Daoy (cell line): ENCODE measurements at places on chromosomes 2 and 18. TPM values are rescaled to one million over a fixed set of nuclear protein-coding genes. Genes with fewer than 3 reads are reported as not detected.

DNA sequence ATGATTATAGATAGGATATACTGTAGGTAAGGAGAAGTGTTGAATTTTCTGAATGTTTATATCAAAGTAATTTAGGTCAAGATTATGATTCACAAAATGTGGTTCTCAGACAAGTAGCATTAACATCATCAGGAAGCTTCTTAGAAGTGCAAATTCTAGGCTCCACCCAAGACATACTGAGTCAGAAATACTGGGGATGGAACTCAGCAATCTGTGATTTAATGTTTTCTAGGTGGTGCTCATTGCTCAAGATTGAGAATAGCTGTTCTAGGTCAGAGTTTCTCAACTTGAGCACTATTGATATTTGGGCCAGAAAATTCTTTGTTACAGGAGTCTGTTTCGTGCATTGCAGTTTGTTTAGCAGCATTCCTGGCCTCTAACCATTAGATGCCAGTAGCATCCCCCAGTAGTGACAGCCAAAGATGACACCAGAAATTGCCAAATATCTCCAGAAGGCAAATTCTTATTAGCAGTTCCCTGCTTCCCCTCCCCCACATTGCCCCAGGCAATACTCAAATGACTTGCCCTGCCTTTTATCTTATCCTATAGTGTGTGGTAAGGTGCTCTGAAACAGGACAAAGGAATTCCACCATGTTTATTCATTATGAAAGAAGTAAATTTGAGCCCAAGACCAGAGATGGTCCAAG is 1001.2 kb downstream of the DPP10 start:
- DNase-seq: no peak

GRCh38 chr18:73669297-73669696 is 478.3 kb downstream of the FBXO15 start:
- DNase-seq: peak; percentile 49

DNA sequence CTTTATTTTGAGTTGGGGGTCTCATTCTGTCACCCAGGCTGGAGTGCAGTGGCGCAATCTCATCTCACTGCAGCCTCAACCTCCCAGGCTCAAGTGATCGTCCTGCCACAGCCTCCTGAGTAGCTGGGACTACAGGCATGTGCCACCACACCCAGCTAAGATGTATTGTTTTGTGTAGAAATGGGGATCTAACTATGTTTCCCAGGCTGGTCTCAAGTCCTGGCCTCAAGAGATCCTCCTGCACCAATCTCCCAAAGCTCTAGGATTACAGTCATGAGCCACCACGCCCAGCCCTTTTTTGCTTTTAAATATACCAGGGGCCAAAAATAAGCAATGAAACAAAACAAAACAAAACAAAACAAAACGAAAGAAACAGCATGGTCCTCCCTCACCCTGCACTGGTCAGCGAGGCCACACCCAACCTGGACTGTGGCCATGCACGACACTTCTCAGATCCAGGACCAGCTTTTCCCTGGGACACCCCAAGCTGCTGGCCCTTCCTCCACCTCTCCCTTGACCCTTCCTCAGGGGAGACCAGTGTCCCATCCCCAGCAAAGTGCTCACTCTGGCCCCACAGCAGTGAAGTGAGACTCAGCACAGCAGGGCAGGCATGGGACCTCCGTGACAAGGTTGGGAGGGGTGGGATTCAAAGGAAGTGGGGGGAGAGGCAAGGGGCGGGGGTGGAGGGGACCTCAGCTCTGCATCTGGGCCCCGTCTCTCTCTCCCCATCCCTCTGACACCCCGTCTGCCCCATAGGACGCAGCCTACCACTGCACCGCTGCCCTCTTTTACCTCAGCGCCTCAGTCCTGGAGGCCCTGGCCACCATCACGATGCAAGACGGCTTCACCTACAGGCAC is 23.5 kb downstream of the MAL start:
- DNase-seq: no peak

GRCh38 chr2:135202751-135203150 is 150.7 kb downstream of the RAB3GAP1 start:
- DNase-seq: no peak

- DNase-seq: no peak
Measured at GRCh38 chr18:62939433-62939832, 224.1 kb downstream of the PHLPP1 start.

DNA sequence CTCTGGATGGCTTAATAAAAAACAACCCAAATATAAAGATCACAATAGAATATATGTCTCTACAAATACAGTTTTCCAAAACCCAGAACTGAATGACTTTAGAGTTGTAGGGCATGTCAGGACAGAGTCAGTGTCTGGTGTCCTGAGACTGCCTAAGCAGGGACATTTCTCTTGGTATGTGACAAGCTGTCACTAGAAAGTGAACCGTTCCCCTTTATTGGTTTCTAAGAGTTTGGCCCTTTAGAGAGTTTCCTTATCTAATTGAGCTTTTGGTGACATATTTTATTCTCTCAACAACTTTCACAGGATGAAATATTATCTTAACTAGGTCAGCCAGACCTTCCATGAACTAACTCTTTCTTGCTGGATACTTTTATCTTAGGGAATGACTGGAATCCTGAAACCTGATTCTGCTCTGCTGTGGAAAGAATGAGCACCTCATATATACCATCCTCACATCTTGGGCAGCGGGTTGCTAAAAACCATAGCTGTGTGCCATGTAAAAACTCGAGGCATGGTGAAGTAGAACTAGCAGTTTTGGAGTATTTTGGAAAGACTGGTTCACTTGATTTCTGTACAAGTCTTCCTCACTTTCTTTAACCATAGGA is 54.8 kb downstream of the CAVIN2 start:
- DNase-seq: no peak

GRCh38 chr2:127162261-127163089 is 55.5 kb upstream of the BIN1 start:
- DNase-seq: no peak

GRCh38 chr2:43038696-43039094 is 187.7 kb downstream of the ZFP36L2 start:
- no peak for DNase-seq

Gene FAM110C
- total RNA-seq: 0.57 and 2.2 TPM in 2 replicates

Gene SLC5A7
- total RNA-seq: not detected in 2 replicates

Gene EVA1A
- total RNA-seq: 73.2 and 98.7 TPM in 2 replicates

Gene CDH2
- total RNA-seq: 86.1 and 90.6 TPM in 2 replicates

Gene ALLC
- 0.11 TPM in 1 of 2 replicates, not detected in the other for total RNA-seq

Gene FLACC1
- not detected in 2 replicates for total RNA-seq
